Stimulated activated naive CD4-positive, alpha-beta T cell treated with Interleukin-2 at 50 U/mL for 16 hours (primary cell): ENCODE measurements at places on chromosomes 13 and 19.

DNA sequence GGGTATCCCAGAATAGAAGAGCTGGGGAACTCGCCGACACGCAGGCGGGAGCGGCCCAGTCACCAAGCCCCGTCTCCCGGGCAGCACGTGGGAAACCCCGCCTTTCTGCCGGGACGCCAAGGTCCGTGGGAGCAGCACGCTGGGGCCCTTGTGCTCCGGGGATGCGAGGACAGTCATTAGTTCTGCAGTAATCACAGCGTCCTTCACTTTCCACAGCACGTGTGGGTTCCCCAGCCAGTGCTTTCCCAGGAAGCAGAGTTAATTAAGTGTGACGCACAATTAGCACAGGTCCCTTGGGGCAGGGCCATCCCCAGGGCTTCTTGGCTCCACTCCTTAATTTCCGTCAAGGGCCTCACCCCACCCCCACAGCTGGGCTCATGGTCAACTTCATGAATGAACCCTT is 64.3 kb upstream of the C13orf46 start:
- no peak for DNase-seq

DNA sequence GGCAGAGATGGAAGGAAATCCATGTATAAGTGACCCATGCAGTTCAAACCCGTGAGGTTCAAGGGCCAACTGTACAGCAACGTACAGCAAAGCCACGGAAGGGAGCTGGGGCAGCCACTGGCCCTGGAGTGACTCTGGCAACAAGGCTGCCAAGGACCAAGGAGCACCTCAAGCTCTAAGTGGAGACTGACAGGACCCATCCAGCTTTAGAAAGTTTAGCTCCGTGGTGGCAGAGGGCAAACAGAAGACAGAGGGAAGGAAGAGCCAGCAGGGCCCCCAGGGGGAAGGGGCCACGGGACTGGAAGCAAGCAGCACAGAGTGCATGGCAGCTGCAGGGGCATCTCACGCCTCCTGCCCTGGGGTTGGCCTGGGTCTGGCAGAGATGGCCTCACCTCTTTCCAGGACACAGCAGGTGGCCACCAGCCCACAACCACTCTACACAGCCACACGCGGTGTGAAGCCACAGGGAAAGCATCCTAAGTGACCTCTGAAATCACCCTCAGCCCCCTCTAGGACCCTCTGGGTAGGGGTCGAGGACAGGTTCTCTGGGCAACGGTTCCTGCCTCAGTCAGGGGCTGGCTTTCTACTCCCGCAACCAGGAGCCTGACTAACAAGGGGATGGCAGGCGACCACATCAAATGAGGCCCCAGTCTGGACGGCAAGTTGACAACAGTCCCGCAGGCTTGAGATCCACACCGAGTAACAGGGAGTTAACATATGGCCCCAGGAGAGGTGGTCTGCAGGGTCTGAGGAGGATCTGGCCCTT is 3.8 kb downstream of the MIER2 start:
- DNase-seq = no peak

GRCh38 chr13:28251466-28251865 is 113.1 kb downstream of the PAN3 start:
- DNase-seq = no peak

DNA sequence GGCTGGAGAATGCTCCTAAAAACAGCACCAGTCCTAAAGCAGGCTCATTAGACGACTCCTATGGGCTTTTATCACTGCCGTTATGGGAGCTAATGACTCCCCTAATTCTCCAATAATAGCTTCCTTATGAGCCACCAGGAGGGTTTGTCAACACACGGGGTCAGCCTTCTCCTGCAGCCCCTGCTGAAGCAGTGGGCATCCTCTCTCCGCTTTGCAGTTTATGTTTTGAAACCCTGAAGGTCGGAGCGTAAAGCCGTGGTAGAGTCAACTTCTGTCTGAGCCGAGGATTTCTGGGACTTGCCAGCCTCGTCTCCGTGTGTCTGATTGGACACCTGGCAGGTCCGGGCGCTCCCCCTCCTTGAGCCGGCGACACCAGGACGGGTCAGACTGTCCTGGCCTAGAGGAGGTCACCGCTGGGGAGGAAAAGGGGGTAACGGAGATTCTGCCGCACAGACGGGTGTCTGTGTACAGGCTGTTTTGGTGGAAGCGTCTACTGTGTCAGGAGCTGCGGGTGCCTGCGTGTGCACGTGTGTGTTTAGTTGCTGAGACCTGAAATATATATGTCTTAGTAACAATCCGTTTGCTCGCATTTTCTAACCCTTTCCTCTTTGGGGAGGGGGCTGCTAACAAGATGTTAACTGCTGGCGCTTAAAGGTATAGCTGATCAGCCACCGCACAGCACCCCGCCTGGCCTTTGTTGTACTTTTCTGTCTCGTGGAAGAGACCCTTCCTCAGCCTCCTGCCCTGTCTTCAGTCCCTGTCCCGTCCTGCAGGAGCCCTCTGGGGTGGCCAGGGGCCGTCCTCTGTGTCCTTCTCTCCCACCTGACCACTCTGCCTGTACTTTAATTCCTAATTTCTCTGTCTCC is 1.9 kb downstream of the KDM4B start:
- no peak for DNase-seq

DNA sequence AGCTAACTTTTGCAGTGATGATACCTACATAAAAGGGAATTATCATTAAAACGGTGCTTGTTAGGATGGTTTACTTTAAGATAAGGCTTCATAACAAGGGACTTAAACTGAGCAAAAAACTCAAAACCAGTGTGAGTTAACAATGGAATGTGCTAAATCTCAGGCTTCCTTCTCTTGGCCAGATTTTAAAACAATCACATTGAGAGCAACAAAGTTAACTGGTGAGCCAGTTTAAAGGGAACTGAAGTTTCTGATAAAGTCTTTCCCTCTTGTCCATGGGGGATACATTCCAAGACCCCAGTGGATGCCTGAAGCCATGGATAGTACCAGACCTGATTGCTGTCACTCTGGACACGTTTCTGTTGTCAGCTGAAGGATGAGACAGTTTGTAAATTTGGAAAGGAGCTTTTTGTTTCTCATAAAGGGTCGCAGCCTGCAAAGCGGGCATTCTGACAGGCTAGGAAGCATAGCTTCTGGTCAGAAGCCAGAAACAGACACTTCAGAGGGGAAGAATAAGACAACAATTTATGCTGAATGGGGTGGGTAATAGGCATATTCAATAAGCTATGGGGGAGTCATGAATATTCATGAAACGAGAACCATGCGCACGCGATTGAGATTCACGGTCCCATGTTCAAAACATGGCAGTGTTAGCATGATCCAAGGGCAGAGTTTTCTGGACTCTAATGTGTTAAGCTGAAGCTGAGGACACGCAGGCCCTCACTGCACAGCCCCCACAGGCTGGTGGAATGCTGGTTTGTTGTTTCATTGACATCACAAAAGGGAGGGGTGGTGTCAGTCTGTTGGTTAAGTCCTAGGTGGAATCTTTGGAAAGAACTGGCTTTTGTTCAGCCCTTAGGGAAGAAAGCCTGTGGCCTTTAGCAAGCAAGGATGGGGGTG is 150.6 kb upstream of the RNF113B start:
- no peak for DNase-seq

DNA sequence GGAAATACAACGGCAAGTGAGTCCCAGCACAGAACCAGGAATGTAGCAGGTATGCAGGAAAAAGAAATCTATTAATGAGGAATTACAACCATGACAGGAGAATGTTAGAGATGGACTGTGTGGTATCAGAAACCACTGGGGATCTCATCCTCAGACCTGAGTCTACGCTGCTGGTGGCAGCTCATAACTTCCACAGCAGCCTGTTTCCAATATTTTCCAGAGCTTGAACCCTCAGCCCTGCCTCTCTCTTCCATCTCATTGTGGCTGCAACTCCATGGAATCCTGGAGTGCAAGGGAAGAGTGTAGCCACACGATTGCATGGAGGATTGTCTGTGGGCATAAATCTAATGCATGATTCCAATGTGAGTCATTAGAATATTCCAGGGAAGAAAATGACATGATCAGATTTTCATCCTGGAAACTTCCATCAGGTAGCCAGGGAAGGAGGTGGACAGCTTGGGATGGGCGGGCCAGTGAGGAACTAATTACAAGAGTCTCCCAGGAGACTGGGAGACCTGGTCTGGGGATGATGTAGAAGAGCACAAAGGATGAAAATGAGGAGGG is 14.9 kb downstream of the PLA2G4C start:
- no peak for DNase-seq

- DNase-seq = peak; percentile 1
Measured at GRCh38 chr13:20528452-20528851, 2.8 kb upstream of the CRYL1 start.

DNA sequence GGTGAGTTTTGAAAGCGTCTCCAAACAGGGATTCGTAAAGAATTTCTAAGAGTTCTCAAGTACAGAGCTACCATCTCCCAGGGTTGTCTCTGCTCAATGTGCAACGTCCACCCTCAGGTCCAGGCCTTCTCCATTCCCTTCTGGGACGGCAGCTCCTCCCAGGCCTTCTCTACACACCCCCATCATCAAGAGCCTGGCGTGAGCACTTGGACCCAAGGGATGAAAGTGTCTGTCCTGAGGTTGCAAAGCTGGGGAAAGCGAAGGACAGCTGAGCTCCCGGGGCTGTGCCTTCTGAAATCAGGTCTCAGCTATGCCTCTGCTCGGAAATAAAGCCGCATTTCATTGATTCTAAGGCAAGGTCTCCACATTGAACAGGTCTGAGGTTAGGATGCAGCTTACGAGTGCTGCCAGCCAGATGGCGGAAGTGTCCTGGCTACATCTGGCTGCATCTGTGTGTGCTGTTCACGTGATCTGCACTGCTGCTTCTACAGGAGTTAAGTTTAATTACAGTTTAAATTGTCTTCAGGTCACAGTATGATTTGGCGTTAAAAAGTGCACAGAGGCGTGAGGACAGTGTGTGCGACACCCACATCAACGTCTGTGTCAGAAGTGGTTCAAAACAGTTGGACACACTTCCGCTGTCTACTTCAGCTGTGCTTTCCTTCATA is 27.0 kb upstream of the MIER2 start:
- DNase-seq = no peak
